ENCODE measurements at places on chromosomes 12 and 14. TPM values are rescaled to one million over a fixed set of nuclear protein-coding genes. Genes with fewer than 3 reads are reported as not detected.

GRCh38 chr14:52049721-52050588, 18.9 kb downstream of the NID2 start:
- no peak for DNase-seq
- no peak overlapping the region for H3K27ac ChIP-seq
- H3K27me3 ChIP-seq = no peaks in the 10 kb centered on the region
- no peak overlapping the region for H3K4me3 ChIP-seq
- peaks cover 25% of the 10 kb centered on the region for H3K4me1 ChIP-seq

GRCh38 chr12:15196221-15196620, 25.0 kb downstream of the RERG start:
- H3K36me3 ChIP-seq = no peaks in the 10 kb centered on the region
- no peaks in the 10 kb centered on the region for H3K27me3 ChIP-seq
- H3K4me3 ChIP-seq = no peak overlapping the region
- H3K4me1 ChIP-seq = peaks cover 14% of the 10 kb centered on the region

DNA sequence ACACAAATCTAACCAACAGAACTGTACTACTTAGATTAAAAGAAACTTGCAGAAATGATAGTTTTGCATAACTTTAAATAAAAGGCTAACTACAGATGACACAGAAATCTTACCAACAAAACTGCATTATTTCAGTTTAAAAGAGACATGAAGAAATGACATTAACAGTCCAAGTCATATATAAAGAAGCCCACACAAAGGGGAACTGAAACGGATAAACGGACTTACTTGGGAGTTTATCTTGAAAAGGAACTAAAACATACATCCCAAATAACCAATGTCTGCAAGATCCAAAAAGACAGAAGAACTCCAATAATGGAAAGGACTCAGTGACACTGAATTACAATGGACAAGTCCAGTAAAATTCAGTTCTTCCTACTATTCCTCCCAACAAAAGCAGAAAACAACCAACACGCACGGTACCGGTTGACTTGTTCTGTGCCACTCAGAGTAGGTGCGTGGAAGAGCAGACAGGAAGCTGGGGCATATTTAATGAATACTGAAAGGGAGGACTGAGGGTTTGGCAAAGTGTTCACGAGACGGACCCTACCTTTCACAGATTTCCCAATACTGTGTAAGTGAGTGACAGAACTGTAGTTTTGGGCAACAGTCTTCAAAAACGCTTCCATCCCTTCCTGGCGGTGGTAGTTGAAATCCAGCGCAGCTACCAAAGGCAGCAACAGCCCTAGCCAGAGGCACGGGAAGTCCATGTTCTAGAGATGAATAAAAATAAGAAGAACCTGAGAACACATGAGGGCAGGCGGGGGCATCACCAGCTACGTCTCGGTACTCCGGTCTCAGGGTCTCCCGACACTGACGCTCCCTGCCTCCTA, 627 bp downstream of the CPM start:
- peak overlapping the region; percentile 77 for H3K4me3 ChIP-seq
- peaks cover 63% of the 10 kb centered on the region for H3K27me3 ChIP-seq
- DNase-seq = no peak
- H3K36me3 ChIP-seq = no peaks in the 10 kb centered on the region
- no peak overlapping the region for H3K27ac ChIP-seq
- peaks cover 8% of the 10 kb centered on the region for H3K4me1 ChIP-seq

DNA sequence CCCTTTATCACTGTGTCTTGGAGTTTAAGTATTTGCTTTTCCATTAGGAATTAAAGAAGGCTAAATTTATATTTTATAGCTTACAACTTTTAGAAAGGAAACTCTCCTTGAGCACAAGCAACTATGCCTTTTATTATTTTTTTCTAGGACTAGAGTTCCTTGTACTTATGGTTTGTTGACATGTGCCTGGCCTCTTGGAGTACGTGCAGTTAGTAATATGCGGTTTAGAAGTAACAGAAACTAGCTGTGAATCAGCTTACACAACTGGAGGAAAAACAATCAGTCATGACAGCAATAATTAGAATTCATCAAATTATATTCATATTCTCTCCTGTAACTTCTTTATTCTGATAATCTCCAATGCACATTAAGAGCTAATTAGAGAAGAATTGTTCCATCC, 428.7 kb downstream of the AEBP2 start:
- no peak overlapping the region for H3K4me3 ChIP-seq
- no peaks in the 10 kb centered on the region for H3K27me3 ChIP-seq
- DNase-seq = no peak
- H3K4me1 ChIP-seq = peaks cover 3% of the 10 kb centered on the region
- no peaks in the 10 kb centered on the region for H3K36me3 ChIP-seq
- no peak overlapping the region for H3K27ac ChIP-seq

GRCh38 chr12:104056419-104056972, 6.5 kb upstream of the GLT8D2 start:
- H3K4me1 ChIP-seq = no peaks in the 10 kb centered on the region
- no peaks in the 10 kb centered on the region for H3K36me3 ChIP-seq
- no peak for DNase-seq
- H3K27me3 ChIP-seq = peaks cover 55% of the 10 kb centered on the region
- H3K27ac ChIP-seq = no peak overlapping the region

- H3K4me1 ChIP-seq = peaks cover 33% of the 10 kb centered on the region
- H3K27ac ChIP-seq = no peak overlapping the region
- DNase-seq = no peak
- H3K4me3 ChIP-seq = no peak overlapping the region
- peaks cover 16% of the 10 kb centered on the region for H3K36me3 ChIP-seq
- no peaks in the 10 kb centered on the region for H3K27me3 ChIP-seq
Observed at GRCh38 chr12:12224240-12224940, 42.5 kb downstream of the LRP6 start.

DNA sequence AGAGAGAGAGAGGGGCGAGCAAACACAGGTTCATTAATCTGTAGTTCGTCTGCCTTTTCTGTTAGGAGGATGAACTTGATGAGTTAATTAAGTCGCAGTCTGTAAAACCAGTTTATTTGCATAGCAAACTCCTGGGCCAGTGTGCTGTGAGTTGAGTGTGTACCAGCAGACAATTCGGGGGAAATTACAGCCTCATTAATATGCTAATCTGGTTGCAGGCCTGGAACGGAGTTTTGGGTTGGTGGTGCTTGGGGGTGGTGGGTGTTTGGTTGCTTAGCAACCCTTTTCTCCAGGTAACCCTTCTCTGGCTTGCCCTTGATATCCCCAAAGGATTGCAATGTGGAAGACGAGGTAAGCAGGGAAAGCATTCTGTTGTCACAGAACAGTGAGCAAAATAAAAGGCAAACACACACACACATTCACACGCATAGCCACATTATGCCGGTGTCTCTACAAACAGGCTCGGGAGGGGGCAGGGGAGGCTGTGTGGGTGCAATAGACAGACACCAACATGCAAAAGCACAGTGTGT, 29.2 kb upstream of the LHX5 start:
- H3K27me3 ChIP-seq = peaks cover 67% of the 10 kb centered on the region
- no peaks in the 10 kb centered on the region for H3K36me3 ChIP-seq
- no peak overlapping the region for H3K27ac ChIP-seq
- H3K4me1 ChIP-seq = peaks cover 8% of the 10 kb centered on the region
- DNase-seq = no peak

- peak overlapping the region; percentile 93 for H3K27ac ChIP-seq
- no peaks in the 10 kb centered on the region for H3K27me3 ChIP-seq
- H3K4me3 ChIP-seq = peak overlapping the region; percentile 67
- H3K4me1 ChIP-seq = peaks cover 63% of the 10 kb centered on the region
Observed at GRCh38 chr14:65229748-65230728, 127.7 kb upstream of the MAX start.

DNA sequence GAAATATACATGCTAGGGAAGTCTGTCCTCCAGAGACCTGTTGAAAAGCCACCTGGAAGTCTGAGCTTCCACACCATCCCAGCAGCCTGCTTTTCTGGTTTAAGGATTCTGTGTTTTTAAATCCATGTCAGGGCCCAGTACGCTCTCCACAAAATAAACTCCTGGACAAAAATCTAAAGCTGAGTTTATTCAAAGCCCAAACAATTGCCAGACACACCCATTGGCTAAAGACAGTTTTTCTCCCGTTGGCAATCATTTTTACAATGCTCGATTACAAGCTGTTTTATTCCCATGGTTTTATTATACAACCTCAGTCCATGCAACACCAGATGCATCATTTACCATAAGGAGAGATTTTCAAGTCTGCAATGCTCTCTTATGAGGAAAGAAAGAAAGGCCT, 94.5 kb downstream of the MYRFL start:
- DNase-seq = no peak
- no peak overlapping the region for H3K4me3 ChIP-seq
- no peaks in the 10 kb centered on the region for H3K27me3 ChIP-seq
- no peaks in the 10 kb centered on the region for H3K36me3 ChIP-seq
- H3K4me1 ChIP-seq = no peaks in the 10 kb centered on the region

DNA sequence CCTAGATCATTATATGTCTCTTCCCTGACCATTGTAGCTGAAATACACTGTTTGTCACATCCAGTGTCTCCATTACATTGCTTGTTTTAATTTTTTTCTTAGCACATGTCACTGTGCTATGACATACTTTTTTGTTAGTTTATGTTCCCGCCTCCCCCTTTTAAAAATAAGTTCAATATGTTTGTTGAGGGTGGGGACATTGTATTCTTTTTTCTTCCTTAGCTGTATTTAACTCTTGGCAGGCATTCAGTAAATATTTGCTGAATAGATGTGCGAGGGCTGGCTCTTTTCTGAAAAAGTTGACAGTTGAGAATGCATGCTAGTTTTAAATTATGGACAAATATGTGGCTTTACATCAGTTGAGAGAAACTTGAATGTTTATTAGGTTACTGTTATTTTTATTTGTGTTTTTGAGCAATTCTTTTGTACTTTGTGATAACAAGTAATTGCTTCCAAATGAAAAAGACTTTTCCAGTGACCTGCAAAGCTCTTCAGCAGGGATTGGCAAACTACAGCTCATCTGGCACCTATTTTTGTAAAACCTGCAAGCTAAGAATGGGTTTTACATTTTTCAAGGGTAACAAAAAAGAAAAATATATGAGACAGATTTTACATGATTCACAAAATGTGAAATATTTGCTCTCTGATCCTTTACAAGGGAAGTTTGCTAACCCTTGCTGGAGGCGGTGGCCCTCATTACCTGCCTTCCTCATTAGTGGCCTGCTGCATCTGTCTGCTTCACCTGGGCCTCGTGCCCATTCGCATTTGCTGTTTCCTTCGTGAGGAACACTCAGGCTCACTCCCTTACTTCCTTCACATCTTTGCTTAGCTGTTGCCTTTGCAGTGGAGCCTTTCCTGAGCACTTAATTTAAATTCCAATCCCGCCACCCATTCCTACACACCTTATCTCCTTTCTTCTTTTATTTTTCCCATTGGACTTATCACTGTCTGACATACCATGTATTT, 229.4 kb downstream of the ERC1 start:
- no peaks in the 10 kb centered on the region for H3K36me3 ChIP-seq
- H3K4me3 ChIP-seq = no peak overlapping the region
- H3K27me3 ChIP-seq = no peaks in the 10 kb centered on the region

- peak overlapping the region; percentile 91 for H3K4me3 ChIP-seq
- no peak for DNase-seq
- H3K4me1 ChIP-seq = peaks cover 56% of the 10 kb centered on the region
- H3K27me3 ChIP-seq = no peaks in the 10 kb centered on the region
- peak overlapping the region; percentile 97 for H3K27ac ChIP-seq
Observed at GRCh38 chr12:19239616-19240234, 110.2 kb downstream of the PLEKHA5 start.

DNA sequence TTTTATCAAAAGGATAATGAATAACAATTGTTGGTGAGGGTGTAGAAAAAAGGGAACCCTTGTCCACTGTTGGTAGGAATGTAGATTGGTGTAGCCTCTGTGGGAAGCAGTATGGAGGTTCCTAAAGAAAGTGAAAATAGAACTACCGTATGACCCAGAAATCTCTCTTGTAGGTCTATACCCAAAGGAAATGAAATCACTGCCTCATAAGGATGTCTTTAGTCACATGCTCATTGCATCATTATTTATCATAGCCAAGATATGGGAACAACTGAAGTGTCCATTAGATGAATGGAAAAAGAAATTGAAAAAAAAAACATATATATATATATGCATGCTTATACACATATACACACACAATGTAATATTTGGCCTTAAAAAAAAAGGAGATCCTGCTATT, 158.8 kb upstream of the NPAS3 start:
- H3K4me1 ChIP-seq = no peaks in the 10 kb centered on the region
- H3K36me3 ChIP-seq = no peaks in the 10 kb centered on the region
- no peak overlapping the region for H3K4me3 ChIP-seq
- no peak overlapping the region for H3K27ac ChIP-seq

DNA sequence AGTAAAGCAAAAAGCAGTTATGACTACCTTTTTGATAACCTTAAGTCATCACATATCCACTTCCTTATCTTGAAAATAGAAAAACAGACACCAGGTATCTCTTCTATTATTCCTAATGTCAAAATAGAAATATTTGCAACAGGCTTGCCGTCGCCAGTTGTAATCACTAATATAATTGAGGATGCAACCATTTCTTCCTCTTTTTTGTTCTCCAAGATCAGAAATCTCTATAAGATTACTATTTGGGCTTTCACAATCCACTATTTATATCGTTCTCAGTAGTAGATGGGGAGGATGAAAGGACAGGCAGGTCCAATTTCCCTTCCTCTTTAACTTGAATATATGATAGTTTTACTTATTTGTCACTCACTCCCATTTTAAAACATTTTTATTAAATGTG, 130.2 kb upstream of the HMGA2 start:
- H3K27ac ChIP-seq = no peak overlapping the region
- no peak for DNase-seq
- H3K27me3 ChIP-seq = no peaks in the 10 kb centered on the region
- H3K4me1 ChIP-seq = no peaks in the 10 kb centered on the region
- H3K36me3 ChIP-seq = no peaks in the 10 kb centered on the region

- H3K36me3 ChIP-seq = no peaks in the 10 kb centered on the region
- DNase-seq = no peak
- H3K4me1 ChIP-seq = no peaks in the 10 kb centered on the region
- no peaks in the 10 kb centered on the region for H3K27me3 ChIP-seq
- no peak overlapping the region for H3K4me3 ChIP-seq
Observed at GRCh38 chr12:4615667-4616066, 33.2 kb downstream of the AKAP3 start.

- no peaks in the 10 kb centered on the region for H3K4me1 ChIP-seq
- H3K4me3 ChIP-seq = no peak overlapping the region
- DNase-seq = no peak
Observed at GRCh38 chr12:9957834-9958233, 13.4 kb upstream of the CLEC12A start.

GRCh38 chr12:51430196-51430895, 5.7 kb downstream of the SLC4A8 start:
- H3K36me3 ChIP-seq = no peaks in the 10 kb centered on the region
- no peak for DNase-seq
- H3K27ac ChIP-seq = no peak overlapping the region
- no peak overlapping the region for H3K4me3 ChIP-seq
- H3K4me1 ChIP-seq = peaks cover 21% of the 10 kb centered on the region

GRCh38 chr12:9810671-9811070, 16.6 kb upstream of the KLRF1 start:
- no peaks in the 10 kb centered on the region for H3K27me3 ChIP-seq
- H3K4me1 ChIP-seq = no peaks in the 10 kb centered on the region
- no peak overlapping the region for H3K4me3 ChIP-seq
- no peaks in the 10 kb centered on the region for H3K36me3 ChIP-seq

The ACACB gene
- total RNA-seq = 15.9 TPM

The AVPR1A gene
- total RNA-seq = not detected

The CLEC4E gene
- total RNA-seq = not detected

The OTOGL gene
- 0.12 TPM for total RNA-seq

The TSHR gene
- total RNA-seq = not detected

The NDUFA12 gene
- 127 TPM for total RNA-seq
